ENCODE measurements at places on chromosomes 2 and 18.

DNA sequence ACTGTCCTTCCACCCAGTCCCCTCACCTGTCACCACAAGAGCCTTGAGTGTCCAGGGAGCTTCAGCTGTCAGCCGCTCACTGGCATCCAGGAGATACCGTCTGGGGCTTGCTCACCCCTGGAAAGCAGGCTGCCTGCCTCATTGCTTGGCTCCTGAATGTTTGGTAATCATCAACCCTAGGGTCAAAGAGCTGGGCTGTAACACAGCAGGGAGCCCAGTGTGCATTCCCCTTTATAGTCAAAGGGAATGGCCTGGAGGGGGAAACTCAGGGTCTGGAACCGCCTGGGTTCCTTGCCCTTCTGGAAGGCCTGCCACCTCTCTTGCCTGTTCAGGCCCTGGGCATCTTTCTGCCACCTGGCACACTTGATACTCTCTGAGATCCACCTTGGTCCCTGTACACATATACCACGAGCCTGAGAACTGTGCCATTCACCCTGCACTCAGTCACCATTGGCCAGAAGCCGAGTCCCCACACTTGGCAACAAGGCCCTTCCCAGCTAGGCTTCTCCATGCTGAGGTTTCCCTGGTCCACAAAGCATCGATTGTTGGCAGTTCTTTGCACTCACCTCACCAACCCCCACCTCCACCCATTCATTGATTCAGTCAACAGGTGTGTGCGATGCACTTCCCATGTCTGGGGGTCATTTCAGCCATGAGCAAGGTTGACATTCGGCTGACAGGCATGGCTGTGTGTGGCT, 35.0 kb downstream of the TPRKB start:
- no peak for DNase-seq

- no peak for DNase-seq
These were observed 9.0 kb upstream of the TET3 start for GRCh38 chr2:73975731-73976130.

GRCh38 chr18:64254399-64255093, 105.7 kb upstream of the LINC00305 start:
- DNase-seq: no peak

DNA sequence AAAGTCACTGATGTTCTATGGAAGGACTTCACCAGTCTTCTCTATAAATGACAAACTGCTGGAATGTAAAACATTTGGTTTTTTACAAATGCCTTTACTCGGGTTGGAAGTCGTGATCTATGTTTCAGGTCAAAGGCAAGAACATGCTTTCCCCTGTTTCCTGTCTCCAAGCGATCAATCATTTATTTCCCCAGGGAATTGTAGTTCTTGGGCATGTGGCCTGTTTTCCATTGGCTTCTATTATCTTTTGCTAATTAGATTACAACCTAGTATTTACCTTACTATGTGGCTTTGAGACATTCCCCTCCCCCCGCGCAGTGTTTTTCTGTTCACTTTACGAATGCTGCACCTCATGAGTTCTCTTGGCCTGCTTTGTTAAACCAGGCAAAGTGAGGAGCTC, 684.2 kb downstream of the EPHA4 start:
- DNase-seq: no peak

DNA sequence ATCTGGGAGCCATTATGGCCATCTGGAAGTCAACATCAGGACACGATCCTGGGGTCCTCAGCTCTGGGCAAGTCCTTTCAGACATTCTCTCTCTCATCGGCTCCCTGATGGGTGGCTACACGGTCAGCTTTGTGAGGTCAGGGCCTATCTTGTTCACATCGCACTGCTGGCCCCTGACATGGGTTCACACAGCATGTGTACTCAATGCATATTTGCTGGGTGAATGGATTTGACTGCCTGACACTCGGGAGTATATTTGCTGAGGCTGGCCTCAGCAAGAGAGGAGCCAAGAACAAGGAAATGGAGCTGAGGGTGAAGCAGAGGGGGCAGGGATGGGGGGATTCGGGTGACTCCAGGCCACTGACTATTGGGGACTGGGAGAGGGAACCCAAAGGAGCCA, 50.5 kb downstream of the SLC4A5 start:
- DNase-seq: no peak

GRCh38 chr18:13179566-13180113, 38.9 kb upstream of the LDLRAD4 start:
- DNase-seq: no peak

DNA sequence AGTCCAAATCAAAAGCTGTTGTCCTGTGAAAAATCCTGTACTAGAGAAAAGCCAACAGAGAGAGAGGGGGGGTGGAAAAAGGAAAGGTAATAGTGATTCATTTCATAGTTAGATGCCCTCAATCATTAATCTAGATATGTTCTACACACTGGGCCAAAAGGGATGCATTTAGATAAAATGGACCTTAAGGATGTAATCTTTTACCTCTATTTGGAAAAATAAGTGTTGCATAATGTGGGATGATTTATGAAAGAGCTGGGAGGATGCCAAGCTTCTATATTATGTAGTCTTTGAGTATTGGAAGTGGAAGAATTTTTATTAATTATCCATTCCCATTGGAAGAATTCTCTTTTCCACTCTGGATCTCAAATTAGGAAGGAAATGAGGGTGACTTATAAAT, 480.5 kb upstream of the ZEB2 start:
- DNase-seq: no peak

DNA sequence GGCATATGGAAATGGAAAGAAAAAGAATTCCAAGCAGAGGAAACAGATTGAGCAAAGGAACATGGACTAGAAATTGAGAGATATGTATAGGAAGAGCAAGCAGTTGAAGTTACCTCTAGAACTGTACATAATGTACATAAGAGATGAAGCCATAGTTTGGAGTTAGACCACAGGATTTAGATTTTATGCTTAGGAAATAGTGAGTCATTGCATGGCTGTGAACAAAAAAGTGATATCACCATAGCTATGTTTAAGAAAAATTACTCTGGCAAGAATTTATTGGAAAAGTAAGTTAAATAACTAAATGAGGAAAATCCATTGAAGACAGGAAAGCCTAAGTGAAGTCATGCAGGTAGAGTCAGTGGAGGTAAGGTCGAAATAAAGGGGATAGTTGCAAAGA, 99.4 kb upstream of the GALNT5 start:
- DNase-seq: no peak
